Kidney capillary endothelial cell (primary cell): ENCODE measurements at places on chromosomes 12 and 14.

DNA sequence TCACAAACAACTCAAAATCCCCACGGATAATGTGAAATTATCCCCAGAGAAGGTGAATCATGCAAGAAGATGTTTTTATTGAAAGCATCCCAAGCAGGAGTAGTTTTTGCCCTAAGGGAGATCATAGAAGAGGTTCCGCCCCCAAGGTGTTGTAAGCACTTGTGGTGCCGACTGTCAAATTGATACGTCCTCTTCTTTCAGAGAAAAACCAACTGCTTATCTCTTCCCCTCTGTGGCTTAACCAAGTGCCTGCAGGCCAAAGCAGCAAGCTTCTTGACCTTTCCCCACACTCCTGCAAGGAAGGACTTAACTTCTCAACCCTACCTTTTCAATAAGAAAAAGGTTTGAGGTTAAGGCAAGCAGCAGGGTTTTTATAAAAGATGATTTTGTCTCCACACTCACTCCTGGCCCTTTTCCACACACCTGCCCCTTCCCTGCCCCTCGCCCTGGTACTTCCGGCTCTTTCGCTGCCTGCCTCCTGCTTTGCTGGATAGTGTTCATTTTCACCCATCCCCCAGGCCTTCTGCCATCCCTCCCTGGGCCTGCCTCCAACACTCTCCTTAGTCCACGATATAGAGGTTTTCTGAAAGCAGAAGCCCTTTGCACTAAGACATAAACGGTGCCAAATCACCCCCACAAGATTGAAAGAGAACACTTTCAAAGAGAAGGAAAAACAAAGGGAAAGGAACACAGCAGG lies 114.5 kb downstream of the EGLN3 start:
- DNase-seq: no peak

- DNase-seq: no peak
These were observed 33.1 kb downstream of the KCNA5 start for GRCh38 chr12:5076761-5077160.

DNA sequence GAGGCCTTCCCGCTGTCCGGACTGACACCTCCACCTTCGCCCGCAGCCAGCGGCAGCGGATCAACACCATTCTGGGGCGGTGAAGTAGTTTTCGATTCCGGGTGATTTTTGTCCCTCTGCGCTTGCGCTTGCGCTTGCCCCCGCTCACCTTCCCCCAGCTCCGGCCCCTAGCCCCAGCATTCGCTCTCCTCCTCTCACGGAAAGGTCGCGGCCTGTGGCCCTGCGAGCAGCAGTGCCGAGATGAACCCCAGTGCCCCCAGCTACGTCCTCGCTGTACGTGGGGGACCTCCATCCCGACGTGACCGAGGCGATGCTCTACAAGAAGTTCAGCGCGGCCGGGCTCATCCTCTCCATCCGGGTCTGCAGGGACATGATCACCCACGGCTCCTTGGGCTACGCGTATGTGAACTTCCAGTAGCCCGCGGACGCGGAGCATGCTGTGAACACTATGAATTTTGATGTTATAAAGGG lies 22.7 kb upstream of the SRGAP1 start:
- DNase-seq: no peak

- no peak for DNase-seq
These were observed 64.1 kb upstream of the EGLN3 start for GRCh38 chr14:34014936-34015335.

- DNase-seq: no peak
These were observed 29.5 kb downstream of the MYO1H start for GRCh38 chr12:109377139-109377685.
